Mesothelial cell of epicardium (in vitro differentiated cells): ENCODE measurements at places on chromosomes 11 and 22.
A peak's percentile ranks its signal among the peaks of the same experiment; 100 is the strongest.

DNA sequence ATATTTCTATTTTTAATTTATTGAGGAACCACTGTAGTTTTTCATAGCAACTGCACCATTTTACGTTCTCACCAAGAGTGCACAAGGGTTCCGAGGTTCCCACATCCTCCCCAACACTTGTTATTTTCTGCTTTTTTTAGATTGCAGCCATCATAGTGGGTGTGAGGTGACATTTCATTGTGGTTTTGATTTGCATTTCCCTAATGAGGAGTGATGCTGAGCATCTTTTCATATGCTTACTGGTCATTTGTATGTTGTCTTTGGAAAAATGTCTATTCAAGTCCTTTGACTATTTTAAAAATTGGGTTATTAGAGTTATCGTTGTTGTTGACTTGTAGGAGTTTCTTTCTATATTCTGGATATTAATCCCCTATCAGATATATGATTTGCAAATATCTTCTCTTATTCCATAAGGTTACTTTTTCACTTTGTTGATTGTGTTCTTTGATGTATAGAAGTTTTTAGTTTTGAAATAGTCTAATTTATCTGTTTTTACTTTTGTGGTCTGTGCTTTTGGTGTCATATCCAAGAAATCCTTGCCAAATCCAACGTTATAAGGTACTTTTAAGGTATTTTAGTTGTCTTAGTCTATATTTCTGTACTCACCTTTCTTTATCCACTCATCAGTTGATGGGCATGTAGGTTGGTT lies 9.0 kb downstream of the NEAT1 start:
- no peak for DNase-seq
- no peak overlapping the region for H3K4me3 ChIP-seq
- peaks cover 44% of the 10 kb centered on the region for H3K4me1 ChIP-seq
- no peaks in the 10 kb centered on the region for H3K27me3 ChIP-seq

GRCh38 chr11:63920939-63921417 lies 4.0 kb upstream of the RCOR2 start:
- H3K27ac ChIP-seq, result no peak overlapping the region
- no peak overlapping the region for H3K4me3 ChIP-seq
- no peaks in the 10 kb centered on the region for H3K36me3 ChIP-seq
- DNase-seq, result no peak
- H3K27me3 ChIP-seq, result no peaks in the 10 kb centered on the region
- H3K4me1 ChIP-seq, result peaks cover 32% of the 10 kb centered on the region

GRCh38 chr11:65434057-65434666 lies 11.6 kb downstream of the NEAT1 start:
- no peak overlapping the region for H3K4me3 ChIP-seq
- no peak for DNase-seq
- H3K27me3 ChIP-seq, result no peaks in the 10 kb centered on the region

GRCh38 chr22:49583341-49583740 lies 244.3 kb downstream of the BRD1 start:
- H3K27me3 ChIP-seq, result peaks cover 22% of the 10 kb centered on the region
- H3K27ac ChIP-seq, result no peak overlapping the region
- no peak overlapping the region for H3K4me3 ChIP-seq
- no peaks in the 10 kb centered on the region for H3K36me3 ChIP-seq

DNA sequence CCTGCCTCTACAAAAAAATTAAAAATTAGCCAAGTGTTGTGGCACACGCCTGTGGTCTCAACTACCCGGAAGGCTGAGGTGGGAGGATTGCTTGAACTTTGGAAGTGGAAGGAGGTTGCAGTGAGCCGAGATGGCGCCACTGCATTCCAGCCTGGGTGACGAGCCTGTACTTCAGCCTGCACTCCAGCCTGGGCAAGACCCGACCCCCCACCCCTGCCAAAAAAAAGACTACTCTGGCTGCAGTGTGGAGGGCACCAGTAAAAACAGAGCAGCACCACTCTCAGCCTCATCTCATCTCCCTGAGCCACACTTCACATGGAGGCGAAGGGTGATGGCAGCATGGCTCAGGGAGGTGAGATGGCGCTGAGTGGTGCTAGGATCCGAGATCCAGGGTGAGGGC lies 50.3 kb upstream of the THY1 start:
- H3K4me1 ChIP-seq, result peaks cover 13% of the 10 kb centered on the region
- DNase-seq, result no peak
- no peak overlapping the region for H3K4me3 ChIP-seq
- no peaks in the 10 kb centered on the region for H3K36me3 ChIP-seq
- no peak overlapping the region for H3K27ac ChIP-seq

- H3K36me3 ChIP-seq, result peaks cover 5% of the 10 kb centered on the region
- no peak for DNase-seq
- H3K27ac ChIP-seq, result peak overlapping the region; percentile 59
- peak overlapping the region; percentile 18 for H3K4me3 ChIP-seq
- peaks cover 45% of the 10 kb centered on the region for H3K4me1 ChIP-seq
These were observed 4.6 kb downstream of the FRMD8 start for GRCh38 chr11:65390996-65391395.

GRCh38 chr11:119772641-119773415 lies 43.8 kb upstream of the NECTIN1 start:
- H3K4me3 ChIP-seq, result no peak overlapping the region
- no peaks in the 10 kb centered on the region for H3K36me3 ChIP-seq
- H3K4me1 ChIP-seq, result no peaks in the 10 kb centered on the region
- no peak overlapping the region for H3K27ac ChIP-seq
- no peak for DNase-seq

- H3K36me3 ChIP-seq, result no peaks in the 10 kb centered on the region
- H3K4me1 ChIP-seq, result peaks cover 8% of the 10 kb centered on the region
- H3K27ac ChIP-seq, result no peak overlapping the region
These were observed 555.7 kb upstream of the B3GAT1 start for GRCh38 chr11:134967746-134968145.

GRCh38 chr22:48100685-48101417 lies 1338.4 kb downstream of the TBC1D22A start:
- no peak overlapping the region for H3K27ac ChIP-seq
- DNase-seq, result peak; percentile 29
- H3K27me3 ChIP-seq, result peaks cover 66% of the 10 kb centered on the region
- no peak overlapping the region for H3K4me3 ChIP-seq
- H3K36me3 ChIP-seq, result no peaks in the 10 kb centered on the region

DNA sequence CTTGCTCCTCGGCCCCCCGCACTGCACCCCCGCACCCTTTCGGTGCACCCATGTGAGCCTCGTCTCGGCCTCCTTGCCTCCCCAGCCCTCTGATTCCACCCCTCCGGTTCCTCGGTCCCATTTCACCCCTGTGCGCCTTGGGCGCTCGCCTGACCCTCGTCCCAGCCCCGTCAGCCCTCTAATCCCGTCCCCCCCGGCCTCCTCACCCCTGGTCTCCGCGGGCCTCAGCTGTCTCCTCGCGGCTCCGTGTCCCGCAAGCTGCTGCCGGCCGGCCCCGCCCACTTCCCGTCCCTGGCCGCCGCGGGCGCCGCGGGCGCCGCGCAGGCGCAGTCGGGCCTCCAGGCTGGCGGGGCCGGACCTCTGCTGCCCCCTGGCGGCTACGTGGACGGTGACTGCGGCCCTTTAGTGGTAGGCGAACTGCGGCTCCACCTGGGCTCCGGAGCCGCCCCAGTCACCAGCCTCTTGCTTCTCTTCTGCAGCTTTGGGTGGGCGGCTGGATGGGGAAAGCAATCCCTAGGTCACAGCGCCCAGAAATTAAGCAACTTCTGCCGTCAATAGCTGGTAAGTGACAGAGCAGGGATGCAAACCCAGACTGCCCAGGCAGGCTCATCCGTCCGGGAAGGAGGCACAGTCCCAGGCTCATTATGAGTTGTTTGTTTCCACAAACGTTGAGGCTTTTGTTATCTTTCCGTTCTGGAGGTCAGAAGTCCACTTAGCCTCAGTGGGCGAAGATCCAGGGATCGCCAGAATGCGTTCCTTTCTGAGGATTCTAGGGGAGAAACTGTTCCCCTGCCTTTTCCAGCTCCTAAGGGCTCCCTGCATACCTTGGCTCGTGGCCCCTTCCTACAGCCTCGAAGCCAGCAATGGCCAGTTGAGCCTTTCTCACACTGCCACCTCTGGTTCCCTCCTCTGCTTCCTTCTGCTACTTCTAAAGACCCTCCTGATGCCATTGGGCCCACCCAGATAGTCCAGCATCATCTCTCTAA lies at the start of gene PPM1F:
Gene PPM1F, minus strand, starts transcription at position 263 of the 986 bp plus-strand sequence. CDS start 6,800 bp downstream, outside the sequence.
- peak; percentile 98 for DNase-seq
- no peaks in the 10 kb centered on the region for H3K27me3 ChIP-seq
- no peaks in the 10 kb centered on the region for H3K36me3 ChIP-seq
- H3K4me1 ChIP-seq, result peaks cover 18% of the 10 kb centered on the region
- peak within 1 kb of the TSS; percentile 83 for H3K4me3 ChIP-seq
- peak within 1 kb of the TSS; percentile 56 for H3K27ac ChIP-seq

- peaks cover 15% of the 10 kb centered on the region for H3K4me1 ChIP-seq
- DNase-seq, result no peak
- peaks cover 3% of the 10 kb centered on the region for H3K36me3 ChIP-seq
- peak overlapping the region; percentile 76 for H3K27ac ChIP-seq
These were observed 12.0 kb downstream of the CSTPP1 start for GRCh38 chr11:46948378-46949131.

GRCh38 chr11:127017482-127017881 lies 16.9 kb upstream of the KIRREL3 start:
- no peak for DNase-seq
- no peak overlapping the region for H3K4me3 ChIP-seq
- H3K4me1 ChIP-seq, result no peaks in the 10 kb centered on the region
- H3K27me3 ChIP-seq, result peaks cover 35% of the 10 kb centered on the region
- H3K27ac ChIP-seq, result no peak overlapping the region

DNA sequence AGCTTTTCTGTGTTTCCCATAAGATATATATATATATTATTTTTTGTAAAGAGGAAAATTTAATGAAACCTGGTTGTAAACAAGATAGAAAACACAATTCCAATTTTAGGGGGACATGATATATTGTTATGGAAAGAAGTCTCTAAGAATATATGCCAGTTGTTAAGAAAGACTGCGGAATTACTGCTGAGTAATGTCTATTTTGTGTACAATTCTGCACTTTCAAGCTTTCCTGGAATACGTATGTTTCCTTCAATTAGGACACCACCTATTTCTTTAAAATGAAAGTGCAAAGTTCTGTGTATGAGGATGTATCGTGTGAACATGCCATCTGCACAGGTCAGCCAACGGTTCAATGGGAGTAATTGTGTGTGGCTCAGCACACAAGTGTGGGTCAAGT lies 760.2 kb downstream of the BRD1 start:
- H3K27ac ChIP-seq, result no peak overlapping the region
- H3K36me3 ChIP-seq, result no peaks in the 10 kb centered on the region
- H3K27me3 ChIP-seq, result peaks cover 32% of the 10 kb centered on the region

DNA sequence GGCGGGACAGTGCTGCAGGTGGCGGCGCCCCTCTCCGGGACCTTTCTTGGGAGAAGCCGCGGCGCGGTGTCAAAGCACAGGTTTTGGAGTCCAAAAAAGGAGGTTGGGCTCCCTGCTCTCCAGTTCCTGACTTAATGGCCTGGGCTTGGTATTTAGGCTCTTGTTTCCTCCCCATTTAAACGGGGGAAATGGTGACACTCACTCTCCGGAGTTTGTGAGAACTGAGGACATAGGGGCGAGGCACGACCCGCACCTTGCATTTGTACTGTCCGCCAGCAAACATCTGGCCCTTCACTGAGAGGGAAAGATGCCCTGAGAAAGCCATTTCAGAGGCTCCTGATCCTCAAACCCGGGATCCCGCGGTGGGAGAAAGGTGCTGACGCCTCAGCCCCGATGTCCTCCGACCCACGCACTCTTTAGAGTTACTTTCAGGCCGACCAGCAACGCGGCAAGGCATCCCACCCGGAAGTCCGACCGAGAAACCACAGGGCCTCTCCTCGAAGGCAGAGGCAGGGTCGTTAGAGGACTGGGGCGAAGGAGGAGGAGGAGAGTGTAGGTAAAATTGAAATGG lies 2.9 kb upstream of the WDR74 start:
- peaks cover 16% of the 10 kb centered on the region for H3K4me1 ChIP-seq
- DNase-seq, result no peak
- H3K36me3 ChIP-seq, result peaks cover 5% of the 10 kb centered on the region

DNA sequence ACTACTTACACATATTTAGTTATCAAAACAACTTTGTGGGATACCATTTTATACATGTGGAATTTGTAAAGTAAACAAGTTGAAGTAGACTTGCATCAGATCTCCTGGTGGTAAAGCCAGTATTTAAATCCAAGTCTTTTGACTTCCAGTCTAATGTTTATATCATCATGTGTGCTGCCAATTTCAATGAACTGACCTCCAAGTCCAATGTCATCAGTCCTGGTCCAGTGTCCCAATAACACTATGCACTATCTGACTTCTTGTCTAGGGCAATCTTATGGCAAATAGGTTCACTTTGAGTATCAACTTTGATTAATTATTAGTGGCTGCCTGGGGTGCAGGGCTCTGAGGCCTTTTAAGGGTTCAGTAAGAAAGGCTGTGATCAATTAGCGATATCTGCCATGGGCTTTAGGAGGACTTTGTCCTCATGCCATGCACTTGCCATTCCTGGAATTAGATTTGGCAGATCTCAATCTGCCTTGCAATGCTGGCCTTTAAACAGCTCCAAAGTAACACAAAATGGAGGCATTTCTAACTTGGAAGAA lies 9.6 kb upstream of the PTS start:
- H3K27ac ChIP-seq, result no peak overlapping the region
- H3K4me3 ChIP-seq, result no peak overlapping the region
- H3K4me1 ChIP-seq, result peaks cover 14% of the 10 kb centered on the region
- no peaks in the 10 kb centered on the region for H3K27me3 ChIP-seq
- peaks cover 17% of the 10 kb centered on the region for H3K36me3 ChIP-seq

- peaks cover 42% of the 10 kb centered on the region for H3K27me3 ChIP-seq
- H3K27ac ChIP-seq, result no peak overlapping the region
- H3K4me3 ChIP-seq, result no peak overlapping the region
- no peaks in the 10 kb centered on the region for H3K36me3 ChIP-seq
These were observed 877.0 kb downstream of the OPCML start for GRCh38 chr11:132655187-132655855.

DNA sequence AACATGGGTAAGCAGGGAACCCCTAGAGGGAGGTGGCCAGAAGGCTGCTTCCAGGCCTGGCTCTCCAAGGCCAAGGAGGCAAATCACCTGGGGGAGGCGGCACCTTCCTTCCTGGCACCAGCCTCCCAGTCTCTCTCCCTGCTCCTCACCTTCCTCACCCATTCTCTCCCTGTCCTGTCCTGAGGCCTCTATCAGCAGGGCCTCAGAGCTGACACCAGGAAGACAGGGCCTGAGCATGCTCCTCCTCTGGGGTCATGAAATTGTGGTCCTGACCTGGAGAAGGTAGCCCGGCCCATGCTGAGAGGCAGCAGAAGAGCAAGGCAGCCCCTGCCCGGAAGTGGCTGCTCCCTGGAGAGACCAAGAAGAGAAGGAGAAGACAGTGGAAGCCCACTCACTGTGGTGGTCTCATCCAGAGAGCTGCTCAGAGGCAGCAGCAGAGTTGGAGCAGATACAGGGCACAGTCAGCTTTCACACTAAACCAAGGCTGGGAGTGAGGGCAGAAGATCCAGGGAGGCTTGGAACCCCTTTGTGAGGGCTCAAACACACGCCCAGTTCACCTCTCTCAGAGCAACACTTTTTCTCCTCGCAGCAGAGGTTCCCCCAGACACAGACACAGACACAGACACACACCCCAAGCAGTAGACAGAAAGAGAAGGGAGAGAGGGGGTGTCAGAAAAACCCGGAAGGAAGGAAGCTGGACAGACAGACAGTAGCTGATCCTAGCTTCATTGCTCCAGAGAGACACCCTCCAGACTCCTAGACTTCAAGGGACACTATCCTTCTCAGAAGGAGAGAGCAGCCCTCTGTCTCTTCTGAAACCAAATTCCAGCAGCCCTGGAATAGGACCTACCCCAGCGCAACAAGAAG lies 1.8 kb downstream of the BCL9L start:
- no peaks in the 10 kb centered on the region for H3K27me3 ChIP-seq
- DNase-seq, result no peak
- H3K27ac ChIP-seq, result peak overlapping the region; percentile 79
- peak overlapping the region; percentile 91 for H3K4me3 ChIP-seq
- H3K36me3 ChIP-seq, result no peaks in the 10 kb centered on the region
- H3K4me1 ChIP-seq, result peaks cover 63% of the 10 kb centered on the region
